Heart right ventricle (tissue), 16 donors: ENCODE measurements at places on chromosomes 7 and 10.

GRCh38 chr7:137325927-137326326 is 17.6 kb downstream of the PTN start:
- DNase-seq, result no peak

DNA sequence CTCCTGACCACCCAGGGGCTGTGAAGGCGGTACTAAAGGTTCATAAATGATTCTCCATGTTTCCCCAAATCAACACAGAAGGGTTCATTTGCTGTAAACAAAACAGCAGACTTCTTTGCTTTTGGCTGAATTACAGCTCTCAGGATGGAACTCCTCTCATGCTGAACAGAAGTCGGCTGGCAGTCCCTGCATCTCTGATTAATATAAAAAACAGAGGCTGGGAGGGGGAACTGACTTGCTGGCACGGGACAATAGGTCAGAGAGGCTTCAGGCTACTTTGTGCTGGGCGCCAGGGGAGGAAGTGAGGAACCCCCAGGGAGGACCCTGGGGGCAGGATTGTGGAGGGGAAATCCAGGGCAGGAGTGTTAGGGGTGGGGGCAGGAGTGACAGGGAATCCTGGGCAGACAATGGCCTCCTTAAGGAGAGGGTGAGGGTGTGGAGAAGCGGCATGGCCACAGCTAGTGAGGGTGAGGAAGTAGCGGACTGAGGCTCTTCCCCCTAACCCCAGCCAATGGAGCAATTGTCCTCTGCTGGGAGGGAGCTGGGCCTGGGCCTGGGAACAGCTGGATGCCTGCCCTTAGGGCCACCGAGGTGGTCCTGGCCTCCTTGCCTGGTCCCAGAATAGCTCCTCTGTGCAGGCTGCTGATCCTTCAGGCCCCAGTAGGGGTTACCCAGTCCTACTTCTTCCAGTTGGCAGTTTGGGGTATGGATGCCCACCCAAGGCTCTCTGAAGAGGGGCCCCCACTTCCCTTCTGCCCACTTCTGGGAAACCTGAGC is 9.2 kb upstream of the SFRP5 start:
- DNase-seq, result no peak

DNA sequence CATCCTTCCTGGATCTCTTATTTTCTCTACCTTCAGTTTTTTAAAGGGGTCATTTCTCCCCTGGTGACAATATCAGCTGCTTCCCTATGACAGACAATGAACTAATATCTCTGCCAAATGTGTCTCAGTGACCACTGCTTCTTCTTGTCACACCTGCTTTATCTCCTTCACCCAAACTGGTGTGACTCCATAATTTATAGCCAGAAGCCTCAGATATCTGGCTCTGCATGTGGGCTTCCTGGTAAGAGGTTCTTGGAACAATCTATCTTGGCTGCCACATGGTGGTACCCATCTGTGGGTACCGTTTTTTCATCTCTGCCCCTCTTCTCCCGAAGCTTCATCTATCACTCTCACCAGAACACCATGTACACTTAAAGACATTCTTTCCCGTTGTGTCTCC is 37.0 kb downstream of the CPVL start:
- DNase-seq, result no peak

GRCh38 chr7:16630654-16631053 is 14.9 kb downstream of the ANKMY2 start:
- DNase-seq, result no peak

GRCh38 chr10:34637418-34637911 is 177.6 kb downstream of the PARD3 start:
- DNase-seq, result peak; percentile 66

- DNase-seq, result no peak
These were observed 10.8 kb downstream of the KLF6 start for GRCh38 chr10:3774018-3774813.

- no peak for DNase-seq
These were observed 542.2 kb upstream of the FOXK1 start for GRCh38 chr7:4139656-4140625.

DNA sequence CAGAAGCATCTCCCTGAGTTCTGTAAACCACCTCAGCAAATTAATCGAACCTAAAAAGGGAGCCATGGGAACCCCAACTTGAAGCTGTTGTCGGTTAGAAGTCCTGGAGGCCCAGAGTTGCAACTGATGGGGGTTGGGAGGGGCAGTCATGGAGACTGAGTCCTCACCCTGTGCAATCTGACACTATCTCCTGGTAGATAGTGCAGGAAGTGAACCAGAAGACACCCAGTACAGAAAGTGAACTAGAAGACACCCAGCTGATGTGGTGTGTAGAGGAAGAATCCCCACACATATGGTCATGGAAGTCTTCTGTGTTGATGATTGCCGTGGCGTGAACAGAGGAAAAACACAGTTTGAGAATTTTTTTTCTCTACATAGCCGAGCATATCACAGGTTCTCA is 58.8 kb upstream of the SRRM3 start:
- DNase-seq, result no peak

DNA sequence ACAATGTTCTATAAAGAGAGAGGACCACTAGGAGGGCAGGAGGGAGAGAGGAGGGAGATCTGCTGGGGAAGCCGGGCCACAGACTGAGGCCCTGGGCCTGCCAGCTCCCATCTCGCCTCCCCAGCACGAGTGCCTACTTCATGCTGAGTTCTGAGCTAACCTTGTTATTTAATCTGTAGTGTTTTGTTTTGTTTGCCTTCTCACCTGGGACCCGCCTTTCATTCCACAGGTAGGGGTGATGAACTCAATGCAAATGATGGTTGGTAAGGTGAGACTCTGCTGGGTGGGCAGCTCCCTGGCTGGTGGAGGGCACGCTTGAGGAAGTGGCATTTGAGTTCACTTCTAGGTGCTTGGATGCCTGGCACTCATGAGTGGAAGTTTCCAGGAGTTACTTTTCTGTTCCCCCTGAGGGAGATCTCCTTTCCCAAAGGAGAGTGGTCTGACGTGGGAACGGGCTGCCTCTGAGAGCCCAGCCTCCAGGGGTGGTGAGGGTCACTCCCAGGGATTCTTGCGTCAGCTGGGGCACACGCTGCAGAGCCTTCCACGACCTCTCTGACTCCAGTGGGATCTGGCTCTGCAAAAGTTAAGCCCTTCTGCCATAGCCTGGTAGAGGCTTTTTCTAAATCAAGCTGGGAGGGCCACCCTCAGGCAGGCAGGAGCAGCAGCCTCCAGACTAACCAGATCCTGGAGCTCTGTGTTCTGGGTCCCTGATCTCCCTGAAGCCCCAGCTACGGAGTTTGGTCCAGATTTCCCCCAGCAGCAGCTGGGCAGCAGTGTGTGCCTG is 22.4 kb downstream of the UBTD1 start:
- DNase-seq, result no peak

DNA sequence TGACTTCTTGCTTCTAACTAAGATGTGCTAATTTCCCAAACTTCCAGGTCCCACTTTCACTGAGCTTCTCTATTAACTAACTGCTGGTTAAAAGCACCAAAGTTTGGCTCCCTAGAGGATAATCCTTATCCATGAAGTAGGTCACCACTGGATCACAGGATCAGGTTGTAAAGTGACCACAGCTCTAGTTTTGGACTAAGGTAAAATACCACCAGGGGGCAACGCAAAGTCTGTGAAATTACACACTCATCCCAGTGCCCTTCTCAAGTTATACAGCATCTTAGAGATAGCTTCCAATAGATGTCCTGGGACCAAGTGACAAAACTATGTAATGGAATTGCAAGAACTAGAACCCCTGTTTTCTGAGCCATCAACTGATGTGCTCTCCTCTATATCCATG is 116.4 kb upstream of the ASAH2 start:
- no peak for DNase-seq
